ENCODE measurements at places on chromosomes 1 and 21. TPM values are rescaled to one million over a fixed set of nuclear protein-coding genes. Genes with fewer than 3 reads are reported as not detected.

DNA sequence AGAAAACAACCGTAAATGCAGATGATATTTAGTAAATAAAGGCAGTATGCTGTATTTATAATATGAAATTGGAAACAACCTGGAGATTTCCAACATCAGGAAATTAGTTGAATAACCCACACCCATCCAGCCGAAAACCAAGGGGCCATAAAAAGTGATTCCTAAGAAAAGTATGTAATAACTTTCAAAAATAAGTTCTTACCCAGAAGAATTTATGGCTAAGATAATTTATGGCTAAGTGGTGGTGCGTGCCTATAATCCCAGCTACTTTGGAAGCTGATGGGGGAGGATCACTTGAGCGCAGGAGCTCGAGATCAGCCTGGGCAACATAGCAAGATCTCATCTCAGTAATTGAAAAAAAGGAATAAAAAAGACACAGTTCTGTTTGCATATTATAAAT lies 43.2 kb downstream of the TMCO4 start:
- no peak overlapping the region for H3K4me3 ChIP-seq
- no peak overlapping the region for H3K27ac ChIP-seq
- DNase-seq = no peak
- peaks cover 6% of the 10 kb centered on the region for H3K4me1 ChIP-seq
- peaks cover 22% of the 10 kb centered on the region for H3K36me3 ChIP-seq

- no peak overlapping the region for H3K4me3 ChIP-seq
- H3K36me3 ChIP-seq = no peaks in the 10 kb centered on the region
- H3K4me1 ChIP-seq = peaks cover 5% of the 10 kb centered on the region
- H3K27ac ChIP-seq = no peak overlapping the region
- no peaks in the 10 kb centered on the region for H3K27me3 ChIP-seq
Measured at GRCh38 chr21:40840401-40841125, 6.4 kb downstream of the DSCAM start.

DNA sequence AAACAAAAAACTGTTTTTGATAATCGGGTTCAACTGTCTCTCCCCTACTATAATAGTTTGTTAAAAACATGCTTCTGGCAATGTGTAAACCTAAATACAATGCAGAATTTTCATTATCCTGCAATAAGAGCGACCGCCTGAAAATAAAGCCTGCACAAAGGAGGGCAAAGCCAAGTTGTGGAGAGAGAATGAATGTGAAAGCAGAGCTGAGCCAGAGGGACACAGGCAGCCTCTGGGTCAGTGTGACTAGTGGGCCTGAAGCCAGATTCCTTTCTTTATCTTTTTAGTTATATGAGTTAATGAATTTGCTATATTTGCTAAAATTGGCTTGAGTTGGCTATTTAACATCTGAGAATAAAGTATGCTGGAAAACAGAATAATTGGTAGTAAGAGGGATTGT lies 615.2 kb downstream of the PLA2G4A start:
- H3K27me3 ChIP-seq = no peaks in the 10 kb centered on the region
- DNase-seq = no peak
- no peaks in the 10 kb centered on the region for H3K4me1 ChIP-seq

- DNase-seq = peak; percentile 83
- peaks cover 56% of the 10 kb centered on the region for H3K4me1 ChIP-seq
- peaks cover 70% of the 10 kb centered on the region for H3K36me3 ChIP-seq
- no peaks in the 10 kb centered on the region for H3K27me3 ChIP-seq
Measured at GRCh38 chr1:234607109-234608024, 2.6 kb downstream of the IRF2BP2 start.

DNA sequence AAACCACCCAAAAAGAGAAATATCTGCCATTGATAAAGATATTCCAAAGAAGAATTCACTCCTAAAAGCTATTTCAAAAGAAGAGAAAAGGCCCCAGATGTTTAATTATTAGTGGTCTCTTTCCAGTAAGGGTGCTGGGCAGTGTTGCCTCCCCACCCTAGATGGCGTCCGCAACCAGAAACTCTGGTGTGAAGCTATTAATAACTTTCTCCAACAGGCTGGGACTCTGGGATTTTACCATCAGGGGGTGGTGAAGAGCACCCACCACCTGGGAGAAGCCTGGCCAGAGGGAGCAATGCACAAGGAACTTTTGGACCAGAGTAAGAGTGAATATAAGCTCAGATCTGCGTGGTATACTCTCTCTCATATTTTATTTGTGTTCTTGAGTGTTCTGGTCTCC lies 115.4 kb upstream of the TIAM1 start:
- no peaks in the 10 kb centered on the region for H3K4me1 ChIP-seq
- no peaks in the 10 kb centered on the region for H3K36me3 ChIP-seq
- H3K27ac ChIP-seq = no peak overlapping the region
- peak; percentile 47 for DNase-seq
- H3K4me3 ChIP-seq = no peak overlapping the region

- H3K27me3 ChIP-seq = no peaks in the 10 kb centered on the region
- no peaks in the 10 kb centered on the region for H3K36me3 ChIP-seq
- peaks cover 37% of the 10 kb centered on the region for H3K4me1 ChIP-seq
- H3K27ac ChIP-seq = peak overlapping the region; percentile 54
- peak; percentile 49 for DNase-seq
- no peak overlapping the region for H3K4me3 ChIP-seq
Measured at GRCh38 chr1:178168536-178168935, 74.6 kb downstream of the RASAL2 start.

DNA sequence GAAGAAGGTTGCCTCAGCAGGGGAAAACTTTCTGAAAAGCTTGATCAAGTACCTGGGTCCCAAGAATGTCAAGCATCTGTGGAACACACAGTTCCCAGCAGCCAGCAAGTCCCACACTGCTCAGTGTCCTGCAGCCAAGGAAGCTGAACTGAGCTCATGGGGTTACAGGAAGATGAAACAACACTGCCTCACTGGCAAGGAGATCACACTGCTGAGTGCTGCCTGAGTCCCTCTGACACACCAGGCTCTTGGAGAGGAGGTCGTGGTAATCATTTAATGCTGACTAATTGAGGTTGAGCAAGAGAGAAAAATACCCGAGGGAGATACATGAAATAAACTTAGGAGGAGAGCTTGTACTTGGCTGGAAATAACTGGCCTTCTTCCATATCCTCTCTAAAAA lies 75.2 kb downstream of the MPZL1 start:
- H3K27me3 ChIP-seq = no peaks in the 10 kb centered on the region
- peak overlapping the region; percentile 83 for H3K27ac ChIP-seq
- H3K36me3 ChIP-seq = peaks cover 40% of the 10 kb centered on the region
- peak; percentile 100 for DNase-seq

DNA sequence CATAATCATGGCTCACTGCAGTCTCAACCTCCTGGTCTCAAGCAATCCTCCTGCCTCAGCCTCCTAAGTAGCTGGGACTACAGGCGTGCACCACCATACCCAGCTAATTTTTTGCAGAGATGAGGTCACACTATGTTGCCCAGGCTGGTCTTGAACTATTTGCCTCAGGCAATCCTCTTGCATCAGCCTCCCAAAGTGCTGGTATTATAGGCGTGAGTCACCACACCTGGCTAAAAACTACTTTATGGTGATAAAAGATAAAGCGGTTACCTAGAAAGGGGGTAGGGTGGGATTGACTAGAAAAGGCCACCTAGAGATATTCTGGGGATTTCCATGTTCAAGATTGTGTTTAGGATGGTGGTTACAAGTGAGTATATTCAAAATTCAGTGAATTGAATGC lies 5.0 kb downstream of the TSTD1 start:
- H3K27ac ChIP-seq = no peak overlapping the region
- peaks cover 11% of the 10 kb centered on the region for H3K4me1 ChIP-seq
- DNase-seq = peak; percentile 82
- H3K4me3 ChIP-seq = no peak overlapping the region
- no peaks in the 10 kb centered on the region for H3K27me3 ChIP-seq
- peaks cover 1% of the 10 kb centered on the region for H3K36me3 ChIP-seq

DNA sequence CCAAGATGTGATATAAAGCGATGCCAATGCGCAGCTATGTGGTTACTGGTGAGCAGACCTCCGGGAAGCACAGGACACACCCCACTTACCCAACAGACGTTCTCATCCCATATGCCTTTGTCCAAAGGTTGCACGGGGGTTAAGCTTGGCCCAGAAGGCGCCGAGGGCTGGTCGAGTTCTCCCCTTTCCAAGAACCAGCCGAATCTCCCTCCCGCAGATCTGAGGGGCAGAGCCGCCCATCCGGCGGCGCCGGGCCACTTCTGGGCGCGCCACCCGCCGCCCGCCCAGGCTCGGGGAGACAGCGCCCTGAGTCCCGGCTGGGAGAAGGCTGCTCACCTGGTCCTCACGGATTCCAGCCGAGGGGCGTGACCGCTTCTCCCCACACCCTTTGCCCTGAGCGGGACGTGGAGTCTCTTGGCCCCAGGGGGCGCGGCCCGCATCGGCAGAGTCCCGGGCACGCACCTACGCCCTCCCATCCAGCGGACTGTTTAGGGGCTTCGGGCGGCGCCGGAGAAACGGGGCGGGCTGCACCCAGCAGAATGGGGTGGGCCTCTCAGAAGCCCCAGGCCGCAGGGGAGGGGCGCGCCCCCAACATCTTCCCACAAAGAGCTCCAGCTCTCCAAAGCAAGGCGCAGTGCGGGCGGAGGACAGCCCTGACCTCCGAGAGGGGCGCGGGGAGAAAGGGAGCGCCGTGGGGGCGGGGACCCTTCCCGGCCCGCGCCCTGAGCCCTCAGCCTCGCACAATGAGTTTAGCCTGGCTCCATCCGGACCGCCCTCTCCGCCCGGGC lies 615 bp downstream of the GPR161 start:
- H3K36me3 ChIP-seq = no peaks in the 10 kb centered on the region
- H3K27ac ChIP-seq = no peak overlapping the region
- peak overlapping the region; percentile 87 for H3K4me3 ChIP-seq

DNA sequence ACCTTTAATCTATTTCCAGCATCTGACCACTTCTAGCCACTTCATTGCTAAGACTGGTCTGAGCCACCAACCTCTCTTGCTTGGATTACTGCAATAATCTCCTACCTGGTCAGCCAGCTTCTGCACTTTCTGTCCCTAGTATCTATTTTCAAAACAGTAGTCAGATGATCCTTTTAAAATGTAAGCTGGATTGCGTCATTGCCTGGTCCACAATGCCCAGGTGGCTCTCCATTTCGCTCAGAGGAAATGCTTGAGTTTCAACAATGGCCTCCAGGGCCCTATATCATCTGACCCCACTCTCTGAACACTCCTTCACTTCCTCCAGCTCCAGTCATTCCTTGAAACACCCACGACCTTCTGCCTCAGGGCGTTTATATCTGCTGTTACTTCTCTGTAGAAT lies 2.3 kb downstream of the FYB2 start:
- DNase-seq = no peak
- no peaks in the 10 kb centered on the region for H3K36me3 ChIP-seq
- no peak overlapping the region for H3K4me3 ChIP-seq
- no peak overlapping the region for H3K27ac ChIP-seq
- H3K27me3 ChIP-seq = no peaks in the 10 kb centered on the region
- H3K4me1 ChIP-seq = peaks cover 8% of the 10 kb centered on the region

GRCh38 chr1:149977345-149977744 lies 33.2 kb downstream of the OTUD7B start:
- H3K27me3 ChIP-seq = no peaks in the 10 kb centered on the region
- H3K36me3 ChIP-seq = peaks cover 64% of the 10 kb centered on the region
- no peak for DNase-seq
- peaks cover 13% of the 10 kb centered on the region for H3K4me1 ChIP-seq

DNA sequence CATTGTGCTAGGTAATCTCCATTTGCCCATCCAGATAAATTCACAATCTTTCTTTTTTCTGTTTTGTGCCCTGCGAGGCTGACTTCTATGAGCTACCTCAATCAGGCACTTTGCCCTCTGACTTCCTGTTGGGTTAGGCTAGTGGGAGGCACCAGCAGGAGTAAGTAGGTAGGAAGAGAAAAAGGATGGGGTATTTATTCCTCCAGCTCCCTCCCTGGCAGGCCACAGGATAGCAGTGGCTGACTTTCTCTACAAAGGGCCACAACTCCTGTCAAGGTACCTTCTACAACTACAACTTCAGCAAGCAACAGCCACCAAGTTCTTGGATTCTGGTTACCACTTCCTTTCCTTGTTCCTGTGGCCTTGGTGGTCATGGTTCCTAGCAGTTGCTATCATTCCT lies 18.8 kb upstream of the GORAB start:
- H3K4me1 ChIP-seq = no peaks in the 10 kb centered on the region
- no peak overlapping the region for H3K27ac ChIP-seq
- DNase-seq = no peak
- H3K4me3 ChIP-seq = no peak overlapping the region

DNA sequence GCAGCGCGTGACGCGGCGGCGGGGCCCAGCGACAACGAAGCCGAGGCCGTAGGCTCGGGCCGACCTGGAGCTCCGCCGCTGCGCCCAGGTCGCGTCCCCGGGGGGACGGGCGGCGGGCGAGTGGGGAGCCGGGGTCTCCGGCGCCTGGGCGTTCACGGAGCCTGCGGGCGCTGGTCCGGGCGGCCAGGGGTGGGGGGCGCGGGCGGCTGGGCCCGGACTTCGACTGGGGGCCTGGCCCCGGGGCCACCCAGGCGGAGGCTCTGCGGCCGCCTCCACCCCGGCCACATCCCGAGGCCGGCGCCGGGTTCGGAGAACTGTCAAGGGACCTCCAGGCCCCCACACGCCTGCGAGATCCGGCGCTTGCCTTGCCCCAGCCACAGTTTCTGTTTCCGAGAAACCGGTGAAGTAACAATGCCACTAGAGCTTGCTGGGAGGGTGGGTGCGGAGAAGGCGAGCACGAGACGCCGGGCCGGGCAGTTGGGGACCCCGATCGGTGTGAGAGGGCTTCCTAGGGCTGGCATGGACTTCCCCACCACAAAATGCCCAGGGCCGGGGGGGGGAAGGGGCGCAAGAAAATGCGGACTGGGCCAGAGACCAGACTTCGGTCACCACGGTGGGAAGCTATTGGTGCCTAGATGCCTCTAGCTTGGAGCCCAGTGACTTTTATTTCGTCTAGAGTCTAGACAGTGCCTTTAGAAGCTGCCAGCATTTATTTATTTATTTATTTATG lies 501 bp downstream of the FBXO6 start:
- H3K36me3 ChIP-seq = peaks cover 10% of the 10 kb centered on the region
- H3K4me3 ChIP-seq = peak overlapping the region; percentile 59
- H3K27me3 ChIP-seq = no peaks in the 10 kb centered on the region
- no peak overlapping the region for H3K27ac ChIP-seq
- no peaks in the 10 kb centered on the region for H3K4me1 ChIP-seq
- no peak for DNase-seq

DNA sequence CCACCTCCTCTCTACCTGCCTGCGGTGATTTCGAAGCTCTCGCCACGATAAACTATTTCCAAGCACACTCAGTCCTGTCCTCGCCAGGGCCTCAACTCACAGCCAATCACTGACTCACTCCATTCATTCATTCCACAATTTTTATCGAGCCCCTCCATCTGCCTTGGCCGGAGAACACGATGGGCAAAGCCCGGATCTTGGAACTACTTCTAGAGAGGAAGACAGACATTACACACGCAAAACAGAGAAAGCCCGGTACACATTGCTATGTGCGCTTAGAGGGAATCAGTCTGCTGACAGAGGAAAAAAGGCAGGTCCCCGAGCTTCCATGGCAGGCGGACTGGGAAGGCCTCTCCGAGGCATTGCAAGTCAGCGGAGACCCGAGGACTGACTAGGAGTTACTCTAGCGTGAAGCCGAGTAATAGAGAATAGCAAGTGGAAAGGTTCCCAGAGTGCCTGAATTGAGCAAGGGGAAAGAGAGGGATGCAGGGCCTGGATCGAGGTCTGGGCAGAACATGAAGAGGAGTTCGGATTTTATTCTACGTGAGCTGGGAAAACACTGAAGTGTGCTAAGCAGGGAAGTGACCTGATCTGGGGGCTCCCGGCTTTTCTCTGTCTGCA lies 54.2 kb upstream of the DNAJC6 start:
- H3K27ac ChIP-seq = peak overlapping the region; percentile 7
- H3K4me1 ChIP-seq = peaks cover 18% of the 10 kb centered on the region
- no peaks in the 10 kb centered on the region for H3K27me3 ChIP-seq
- peak; percentile 40 for DNase-seq

Gene ZFP69B
- total RNA-seq = 8.9 TPM

Gene KIAA1614
- 0.66 TPM for total RNA-seq

Gene C1QA
- not detected for total RNA-seq

Gene NTRK1
- total RNA-seq = 0.33 TPM

Gene URB1
- 43.5 TPM for total RNA-seq

Gene ASPM
- total RNA-seq = 32.8 TPM
